ENCODE measurements at places on chromosomes 7 and 10.

DNA sequence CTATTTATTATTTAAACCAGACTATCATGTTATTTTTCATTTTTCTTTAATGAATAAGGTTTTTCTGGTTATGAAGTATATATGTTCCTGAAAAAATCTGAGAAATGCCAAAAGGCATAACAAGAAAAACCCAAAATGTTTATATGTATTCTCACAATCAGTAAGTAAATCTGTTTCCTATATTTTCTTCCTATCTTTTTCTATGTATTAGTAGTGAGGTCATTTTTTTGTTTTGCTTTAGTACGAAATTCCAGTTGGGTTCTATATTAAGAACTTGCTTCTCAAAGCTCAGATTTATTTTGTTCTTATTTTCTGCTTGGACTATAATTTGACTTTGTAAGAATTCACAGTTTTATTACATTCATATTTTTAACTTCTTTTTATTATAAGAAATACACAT lies 287.5 kb upstream of the NFE2L3 start:
- no peak for DNase-seq

DNA sequence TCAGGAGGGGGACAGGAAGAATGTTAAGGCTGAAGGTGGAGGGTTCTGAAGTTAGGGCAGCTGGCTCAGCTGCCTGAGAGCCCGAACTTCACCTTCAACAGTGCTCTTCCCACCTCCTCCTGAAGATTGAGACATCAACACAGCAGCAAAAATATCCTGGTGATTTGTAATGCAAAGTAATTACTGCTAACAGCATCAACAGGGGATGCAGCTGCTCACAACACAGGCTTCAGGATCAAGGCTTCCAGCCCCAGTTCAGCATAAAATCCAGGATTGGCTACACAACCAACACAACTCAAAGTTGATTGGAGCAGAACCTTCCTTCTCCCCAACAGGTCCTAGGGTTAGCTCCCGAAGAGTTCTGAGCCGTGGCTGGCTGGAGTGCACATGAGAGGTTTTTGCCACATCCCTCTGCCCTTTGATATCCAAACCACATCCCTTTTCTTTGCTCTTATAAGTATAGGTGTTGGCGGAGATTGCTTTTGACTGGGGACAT lies 242.4 kb downstream of the KIAA1217 start:
- DNase-seq = no peak

GRCh38 chr10:48361176-48361575 lies 54.7 kb downstream of the MAPK8 start:
- no peak for DNase-seq

DNA sequence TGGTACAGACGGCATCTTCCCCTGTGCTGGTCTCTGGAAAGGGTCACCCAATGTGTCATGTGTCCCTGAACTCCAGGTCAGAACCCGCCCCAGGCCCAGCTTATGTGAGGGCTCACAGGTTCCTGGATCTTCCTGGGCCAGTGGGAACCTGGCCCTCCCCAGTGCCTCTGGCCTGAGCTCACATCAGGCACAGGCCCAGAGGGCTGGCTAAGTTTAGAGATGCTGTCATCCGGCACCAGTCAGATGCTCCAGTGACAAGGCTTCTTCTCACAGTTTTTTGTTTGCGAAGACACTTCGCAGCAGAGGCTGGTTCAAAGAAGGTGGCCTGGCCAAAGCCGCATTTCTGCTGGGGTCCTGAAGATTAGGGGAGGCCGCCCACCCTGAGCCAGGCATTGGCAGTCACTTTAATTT lies 11.8 kb downstream of the CAMK2B start:
- DNase-seq = no peak

GRCh38 chr10:46020344-46020657 lies 10.1 kb downstream of the NCOA4 start:
- no peak for DNase-seq

- no peak for DNase-seq
Measured at GRCh38 chr7:73699370-73700068, 16.1 kb downstream of the BUD23 start.

DNA sequence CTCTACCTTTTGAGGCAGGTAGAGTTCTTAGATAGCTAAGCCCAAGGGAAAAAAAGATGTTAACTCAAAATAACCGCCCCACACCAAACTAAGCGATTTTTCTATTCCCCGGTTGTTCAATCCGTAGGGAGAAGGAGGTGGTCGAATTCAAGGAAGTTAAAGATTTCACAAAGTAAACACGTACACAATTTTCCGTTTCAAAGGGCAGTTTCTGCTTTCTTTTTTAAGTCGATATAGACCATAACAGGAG lies 842 bp downstream of the KBTBD2 start:
- no peak for DNase-seq

- no peak for DNase-seq
Measured at GRCh38 chr7:132187869-132188789, 388.1 kb downstream of the PLXNA4 start.

GRCh38 chr10:123965973-123966895 lies 74.6 kb upstream of the CPXM2 start:
- no peak for DNase-seq

DNA sequence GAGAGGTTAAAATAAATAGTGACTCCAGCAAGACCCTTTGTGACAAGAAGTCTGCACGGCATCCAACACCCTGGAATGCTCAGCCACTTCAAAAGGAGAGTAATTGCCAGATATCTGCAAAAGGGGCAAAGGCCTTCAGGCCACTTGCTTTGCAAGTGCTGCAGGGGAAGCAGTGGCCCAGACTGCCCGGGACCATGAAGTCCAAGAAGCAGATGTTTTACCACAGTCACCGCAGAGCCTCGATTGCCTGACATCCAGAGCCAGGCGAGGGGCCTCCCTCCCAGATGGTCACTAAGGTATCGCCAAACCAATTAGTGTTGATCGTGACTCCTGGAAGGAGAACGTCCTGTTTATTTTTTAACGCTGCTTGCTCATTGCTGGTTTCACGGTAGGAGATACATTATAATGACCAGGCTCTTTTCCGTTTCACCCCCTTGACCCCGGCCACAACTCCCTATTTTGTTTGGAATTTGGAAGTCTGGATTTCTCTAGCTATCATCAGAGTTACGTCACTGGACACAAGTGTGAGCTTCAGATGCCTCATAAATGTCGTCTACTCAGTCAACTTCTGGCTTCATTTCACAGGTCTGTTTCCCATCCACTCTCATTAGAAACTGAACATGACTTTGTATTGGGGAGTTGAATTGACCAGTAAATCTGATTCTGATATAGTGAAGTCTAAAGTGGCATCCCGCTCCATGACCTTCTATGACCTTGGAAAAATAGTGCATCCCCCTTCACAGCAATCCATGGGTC lies 276.2 kb downstream of the WDR11 start:
- no peak for DNase-seq

DNA sequence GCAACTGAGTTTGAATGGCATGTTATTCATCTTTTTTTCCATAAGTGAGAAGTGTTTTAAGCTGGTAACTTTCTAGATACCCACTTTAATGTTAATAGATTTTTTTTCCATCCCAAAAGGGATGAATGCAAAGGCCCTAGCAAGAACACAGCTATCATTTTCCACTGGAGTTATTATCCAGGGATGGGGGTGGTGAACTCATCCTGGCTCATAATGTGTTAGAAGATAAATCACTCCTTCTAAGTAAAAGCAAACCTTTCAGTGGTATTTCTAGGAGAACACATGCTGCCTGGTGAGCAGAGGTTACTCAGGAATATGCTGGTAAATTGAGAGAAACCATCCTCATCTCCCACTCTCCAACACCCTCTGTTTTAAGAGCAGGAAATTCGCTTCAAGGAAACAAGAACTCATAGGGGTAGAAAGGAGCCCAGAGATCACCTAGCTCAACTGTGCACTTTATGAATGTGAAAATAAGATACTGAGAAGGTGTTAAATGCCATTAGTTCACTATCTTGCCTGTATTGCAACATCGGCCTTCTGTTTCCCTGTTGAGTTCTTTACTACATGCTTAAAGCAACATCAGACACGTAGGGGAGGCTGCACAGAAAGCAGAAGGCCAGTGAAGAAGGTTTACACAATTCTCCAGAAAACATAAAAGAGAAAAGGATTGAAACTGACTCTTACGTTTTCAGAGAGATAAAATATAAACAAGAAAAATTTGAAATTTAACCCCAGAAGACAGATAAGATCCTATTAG lies 264.0 kb upstream of the PRKCQ start:
- no peak for DNase-seq

GRCh38 chr10:86899670-86900276 lies 57.6 kb downstream of the MMRN2 start:
- DNase-seq = peak; percentile 77

- no peak for DNase-seq
Measured at GRCh38 chr10:12741360-12741804, 260.1 kb downstream of the CCDC3 start.

- no peak for DNase-seq
Measured at GRCh38 chr10:95578619-95579018, 17.4 kb upstream of the SORBS1 start.

DNA sequence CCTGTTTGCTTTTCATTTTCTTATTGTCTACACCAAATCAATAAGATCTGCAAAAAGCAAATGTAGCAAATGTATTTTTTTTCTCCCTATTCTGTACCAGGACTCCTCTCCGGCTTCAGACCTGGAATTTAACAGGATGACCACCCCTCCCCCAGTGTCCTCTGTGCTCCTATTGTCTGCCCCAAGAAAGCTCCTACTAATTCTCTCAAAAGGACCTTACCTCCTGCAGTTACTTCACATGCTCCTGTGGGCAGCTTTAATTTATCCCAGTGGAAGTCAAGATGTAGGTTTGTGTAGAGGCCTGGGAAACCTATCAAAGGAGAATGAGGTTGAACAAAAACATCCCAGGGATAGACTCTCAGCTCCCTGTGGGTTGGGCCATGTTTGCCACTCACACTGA lies 31.3 kb downstream of the PLXNA4 start:
- no peak for DNase-seq

DNA sequence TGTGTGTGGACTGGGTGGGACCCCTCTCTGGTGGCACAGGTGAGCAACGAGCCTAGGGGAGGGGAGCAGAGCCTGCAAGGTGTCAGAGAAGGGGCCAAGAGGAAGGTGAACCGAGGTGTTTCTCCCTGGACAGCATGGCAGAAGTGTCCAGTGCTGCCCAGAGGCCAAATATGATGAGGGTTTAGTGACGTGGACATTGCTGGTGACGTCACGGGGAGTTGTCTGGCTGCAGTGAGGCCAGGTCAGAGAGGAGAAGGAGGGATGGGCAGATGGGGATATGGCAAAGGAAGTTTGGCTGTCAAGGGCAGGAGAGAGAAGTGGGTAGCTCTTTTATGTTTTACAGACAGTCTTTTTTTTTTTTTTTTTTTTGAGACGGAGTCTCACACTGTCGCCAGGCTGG lies 2.6 kb upstream of the ZNF853 start:
- DNase-seq = no peak

GRCh38 chr7:50068850-50069551 lies 24.0 kb downstream of the ZPBP start:
- no peak for DNase-seq

GRCh38 chr10:5698062-5698461 lies 13.4 kb downstream of the TASOR2 start:
- DNase-seq = no peak

DNA sequence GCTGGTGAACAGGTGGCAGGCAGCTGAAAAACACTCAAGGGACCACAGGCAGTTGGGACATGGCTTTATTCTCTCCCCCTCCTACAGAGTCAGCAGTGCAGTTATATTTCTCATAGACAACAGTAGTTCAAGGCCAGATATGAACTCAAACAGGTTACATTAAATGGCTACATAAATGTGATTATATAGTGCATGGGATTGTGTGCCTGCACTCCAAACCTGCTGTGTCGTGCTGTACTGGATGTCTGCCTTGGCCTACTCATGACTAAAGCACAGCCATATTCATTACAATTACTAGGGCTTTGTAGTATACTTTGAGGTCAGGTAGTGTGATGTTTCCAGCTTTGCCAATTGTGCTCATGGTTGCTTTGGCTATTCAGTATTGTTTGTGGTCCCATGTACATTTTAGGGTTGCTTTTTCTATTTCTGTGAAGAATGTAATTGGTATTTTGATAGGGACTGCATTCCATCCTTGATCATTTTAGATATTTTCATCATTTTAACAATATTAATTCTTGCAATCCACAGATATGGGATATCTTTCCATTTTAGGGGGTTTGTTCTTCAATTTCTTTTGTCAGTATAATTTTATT lies 393.6 kb downstream of the CNTNAP2 start:
- peak; percentile 1 for DNase-seq

DNA sequence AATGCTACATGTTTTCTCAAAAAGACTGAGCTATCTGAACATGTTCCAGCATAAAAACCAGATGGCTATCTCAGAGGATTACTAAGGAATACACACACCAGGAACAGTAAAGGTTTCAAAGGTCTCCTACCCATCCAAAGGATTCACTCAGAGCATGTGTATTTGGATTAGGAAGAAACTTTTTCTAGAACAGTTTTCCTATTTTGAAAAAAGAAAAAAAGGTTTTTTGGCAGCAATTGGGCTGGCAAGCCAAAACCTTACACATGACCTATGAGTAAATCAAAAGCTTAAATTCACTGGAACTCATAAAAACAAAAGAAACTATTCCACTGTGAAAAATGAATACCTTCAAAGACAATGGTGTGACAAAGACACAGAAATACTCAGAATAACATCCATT lies 9.6 kb downstream of the TPK1 start:
- DNase-seq = no peak

DNA sequence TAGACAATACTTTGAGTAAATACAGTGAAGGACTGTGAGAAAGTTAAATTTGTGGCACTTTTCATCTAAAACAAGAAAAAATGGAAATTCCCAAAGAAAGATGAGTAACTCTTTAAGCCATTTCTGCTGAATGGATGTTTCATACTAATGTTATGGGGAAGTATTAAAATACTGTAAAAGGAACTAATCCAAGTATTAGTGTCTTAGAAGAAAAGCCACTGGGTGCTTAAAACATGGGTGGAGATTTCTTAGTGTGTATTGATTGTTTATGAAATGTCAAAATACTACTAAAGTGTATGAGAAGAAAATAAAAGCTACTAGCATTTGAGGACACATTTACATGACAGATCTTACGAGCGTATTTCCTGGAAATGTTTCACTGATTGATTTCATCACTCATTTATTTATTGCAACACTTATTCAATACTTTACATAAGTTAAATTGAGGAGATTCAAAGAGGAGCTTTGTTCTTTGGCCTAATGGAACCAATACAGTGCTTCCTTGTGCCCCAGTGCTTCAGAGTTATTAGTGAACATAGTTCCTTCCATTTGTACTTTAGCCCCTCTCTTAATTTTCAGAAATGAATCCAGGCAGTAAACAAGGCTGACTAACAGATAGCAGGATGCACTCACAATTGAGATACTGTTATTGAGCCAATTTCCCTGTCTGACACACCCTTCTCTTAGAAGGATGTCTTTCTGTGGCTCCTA lies 155.5 kb upstream of the AHR start:
- DNase-seq = no peak

DNA sequence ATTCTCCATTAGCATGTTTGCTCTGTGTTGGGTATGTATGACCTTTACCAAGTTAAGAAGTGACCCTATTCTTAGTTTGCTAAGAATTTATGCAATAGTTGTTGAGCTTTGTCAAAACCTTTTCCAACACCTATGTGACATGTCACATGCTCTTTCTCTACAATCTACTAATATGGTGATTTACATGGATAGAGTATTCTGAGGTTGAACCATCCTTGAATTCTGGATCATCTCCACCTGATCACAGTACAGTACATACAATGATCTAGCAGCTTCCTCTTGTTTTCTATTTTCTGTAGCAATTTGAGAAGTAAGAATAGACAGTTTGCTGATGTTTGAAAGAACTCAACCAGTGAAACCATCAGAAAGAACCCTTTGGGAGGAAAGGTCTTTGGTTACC lies 101.2 kb upstream of the PDGFA start:
- DNase-seq = no peak

All from A549 (cell line).